ENCODE measurements at places on chromosomes 16 and 17.

- ATAC-seq = no peak
These were observed 78.3 kb downstream of the PLD6 start for GRCh38 chr17:17127730-17128291.

GRCh38 chr16:81445143-81445961 is 744 bp downstream of the CMIP start:
- ATAC-seq = peak; percentile 15

GRCh38 chr17:72308744-72309385 is 188.0 kb downstream of the SOX9 start:
- no peak for ATAC-seq

DNA sequence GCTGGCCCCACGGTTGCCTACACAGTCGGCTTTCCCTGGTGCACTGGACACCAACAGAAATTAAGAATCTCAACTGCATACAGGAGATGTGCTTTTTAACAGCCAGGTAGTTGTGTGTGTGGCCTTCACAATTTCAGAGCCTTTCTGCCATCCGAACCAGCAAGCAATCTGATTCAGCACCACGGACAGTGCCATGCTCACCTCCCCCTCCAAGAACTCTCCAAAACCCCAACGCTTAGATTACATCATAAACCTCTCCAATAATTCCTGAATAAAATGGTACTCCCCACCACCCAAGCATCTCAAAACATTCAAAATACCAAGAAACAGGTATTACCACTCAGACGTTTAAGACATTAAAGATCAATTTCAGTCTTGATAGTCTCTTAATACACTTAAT is 31.8 kb downstream of the USP7 start:
- ATAC-seq = no peak

- ATAC-seq = no peak
These were observed 223.2 kb downstream of the ZFHX3 start for GRCh38 chr16:72824761-72825160.

DNA sequence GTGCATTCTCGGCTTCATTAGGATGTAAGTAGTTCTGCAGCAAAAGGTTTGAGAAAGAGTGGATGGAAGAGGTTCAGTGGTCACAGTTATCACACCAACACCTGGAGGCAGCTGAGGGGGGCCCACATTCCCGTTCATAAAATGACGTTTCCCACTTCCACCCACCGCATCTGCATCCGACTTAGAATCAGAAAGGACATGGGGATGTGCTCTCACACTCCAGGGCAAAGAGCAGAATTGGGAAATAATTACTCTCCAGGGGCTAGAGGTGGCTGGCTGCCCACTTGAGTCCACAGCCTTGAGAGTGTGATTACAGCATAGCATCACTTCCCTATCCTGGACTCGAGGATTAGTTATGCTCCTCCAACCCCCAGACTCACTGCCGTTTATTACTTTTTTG is 122.0 kb downstream of the CPPED1 start:
- ATAC-seq = no peak

Measured in gastroesophageal sphincter (tissue), 4 donors.